ENCODE measurements at places on chromosomes 7 and 10.

DNA sequence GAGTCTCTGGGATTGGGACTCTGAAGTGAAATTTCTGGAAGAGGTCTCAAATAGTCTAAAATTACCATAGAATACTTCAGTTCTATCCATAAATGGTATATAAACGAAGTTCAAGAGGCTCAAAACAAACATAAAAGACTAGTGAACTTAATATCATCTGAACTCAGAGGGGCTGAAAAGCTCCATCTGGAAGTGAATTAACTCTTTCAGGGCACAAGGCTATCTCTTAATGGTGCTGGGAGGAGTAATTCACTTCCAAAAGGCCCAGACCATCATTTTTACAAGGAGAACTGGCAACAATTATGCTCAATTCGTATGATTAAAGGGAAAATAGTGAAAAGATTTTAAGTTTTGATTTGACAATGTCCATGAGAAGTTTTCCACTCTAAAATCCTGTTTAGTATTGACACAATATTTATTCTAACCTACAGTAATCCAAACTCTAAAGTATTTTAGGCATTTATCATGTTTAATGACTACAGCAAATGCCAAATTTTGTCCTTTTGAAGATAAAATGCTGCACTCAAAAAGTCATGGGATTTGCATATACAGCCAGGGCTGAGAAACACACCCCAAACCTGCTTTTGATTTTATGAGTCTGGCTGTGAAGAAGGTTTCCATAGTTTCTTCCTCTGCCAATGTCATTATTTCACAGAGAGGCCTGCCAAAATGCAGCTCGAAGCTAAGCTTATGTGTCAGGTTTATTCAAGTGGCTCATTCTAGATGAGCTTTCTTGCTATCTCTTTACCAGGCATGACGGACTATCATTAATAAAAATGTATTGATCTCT, 143.9 kb downstream of the HIBADH start:
- DNase-seq, result no peak

- no peak for DNase-seq
Measured at GRCh38 chr7:16515785-16516685, 10.6 kb upstream of the LRRC72 start.

DNA sequence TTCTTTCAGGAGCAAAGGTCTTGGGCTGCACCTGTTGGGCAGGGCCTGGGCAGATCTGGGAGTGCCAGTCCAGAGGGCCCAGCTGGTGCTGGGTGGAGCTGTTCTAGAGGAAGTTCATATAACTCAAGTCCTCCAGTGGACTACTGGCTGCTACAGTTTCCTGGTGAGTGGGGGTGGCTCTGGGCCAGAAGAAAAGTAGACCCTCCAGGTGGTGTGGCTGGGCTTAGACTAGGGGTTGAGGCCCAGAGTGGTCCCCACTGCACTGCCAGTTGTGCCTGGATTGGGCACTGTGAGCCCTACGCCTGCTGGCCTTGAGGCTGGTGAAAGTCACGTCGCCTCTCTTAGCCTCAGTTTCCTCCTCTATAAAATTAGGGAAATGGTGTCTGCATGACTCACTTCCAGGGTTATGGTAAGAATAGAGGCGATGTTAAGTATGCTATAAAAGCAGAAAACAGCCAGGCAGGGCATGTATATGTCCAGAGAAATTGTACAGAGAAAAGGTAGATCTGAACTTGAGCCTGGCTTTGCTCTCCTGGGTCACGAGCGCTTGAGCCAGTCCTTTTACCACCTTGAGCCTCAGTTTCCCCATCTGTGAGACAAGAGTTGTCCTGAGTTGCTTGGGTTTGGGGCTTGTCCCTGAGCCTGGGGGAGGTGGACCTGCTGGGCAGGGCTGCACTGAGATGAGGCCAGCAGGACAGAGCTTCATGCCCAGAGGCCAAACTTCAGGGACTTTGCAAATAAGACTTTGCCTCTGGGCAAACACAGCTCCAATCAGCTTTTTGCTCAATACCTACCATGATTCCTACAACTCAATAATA, 3.8 kb upstream of the CLDN3 start:
- no peak for DNase-seq

- peak; percentile 35 for DNase-seq
Measured at GRCh38 chr10:124500757-124501156, 39.1 kb downstream of the LHPP start.

DNA sequence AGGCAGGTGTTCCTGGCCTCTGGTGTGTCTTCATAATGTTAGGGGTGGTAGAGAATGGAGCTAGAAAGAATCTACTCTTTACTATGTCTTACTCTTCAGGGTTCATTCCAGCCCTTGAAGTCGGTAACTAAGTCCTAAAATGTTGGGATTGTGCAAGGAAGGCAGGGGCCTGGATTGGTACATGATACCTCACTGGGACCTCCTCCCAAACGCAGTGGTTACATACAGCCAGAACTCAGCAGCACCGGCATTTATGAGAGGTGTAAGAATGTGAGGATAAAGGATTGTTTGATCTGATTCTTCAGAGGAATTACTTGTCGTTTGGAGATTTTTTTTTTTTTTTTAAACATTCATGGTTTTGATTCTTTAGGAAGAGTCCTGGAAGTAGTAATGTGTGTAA, 6.9 kb downstream of the COMTD1 start:
- DNase-seq, result no peak

DNA sequence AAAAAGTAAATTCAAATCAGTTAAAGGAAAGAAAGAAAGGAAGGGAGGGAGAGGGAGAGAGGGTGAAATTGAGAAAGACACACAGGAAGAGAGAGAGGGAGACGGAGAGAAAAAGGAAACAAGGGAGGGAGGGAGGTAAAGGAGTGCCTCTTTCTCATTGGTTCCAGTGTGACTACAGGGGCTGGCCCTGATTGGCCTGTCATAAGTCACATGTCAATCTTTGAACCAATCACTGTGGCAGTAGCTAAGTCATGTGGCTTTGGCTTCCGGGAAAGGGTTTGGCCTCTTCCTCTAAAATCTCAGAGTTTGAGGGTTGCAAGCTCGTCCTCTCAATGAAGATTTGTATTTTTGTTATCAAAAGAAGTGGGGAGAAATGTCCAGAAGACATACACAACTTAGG, 150.2 kb downstream of the RAB11FIP2 start:
- no peak for DNase-seq

GRCh38 chr10:99579971-99580370, 40.3 kb downstream of the SLC25A28 start:
- DNase-seq, result no peak

DNA sequence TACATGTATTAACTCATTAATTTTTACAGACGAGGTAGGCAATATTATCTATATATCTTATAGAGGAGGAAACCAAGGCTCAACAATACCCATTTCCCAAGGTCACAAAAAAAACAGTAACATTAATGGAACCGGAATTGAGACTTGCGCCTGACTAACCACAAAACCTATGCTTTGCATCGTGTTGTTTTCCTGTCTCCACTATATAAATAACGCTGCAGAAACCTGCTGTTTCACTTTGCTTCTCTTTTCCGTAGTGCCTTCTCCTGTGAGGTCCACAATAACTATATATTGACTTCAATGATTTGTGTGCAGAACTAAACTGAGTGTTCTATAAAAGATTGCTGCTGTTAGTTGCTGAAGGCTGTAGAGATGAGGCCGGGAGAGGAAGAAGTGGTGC, 97.7 kb upstream of the RPA3 start:
- DNase-seq, result no peak

- DNase-seq, result no peak
Measured at GRCh38 chr7:149713061-149713730, 60.2 kb downstream of the ZNF467 start.

DNA sequence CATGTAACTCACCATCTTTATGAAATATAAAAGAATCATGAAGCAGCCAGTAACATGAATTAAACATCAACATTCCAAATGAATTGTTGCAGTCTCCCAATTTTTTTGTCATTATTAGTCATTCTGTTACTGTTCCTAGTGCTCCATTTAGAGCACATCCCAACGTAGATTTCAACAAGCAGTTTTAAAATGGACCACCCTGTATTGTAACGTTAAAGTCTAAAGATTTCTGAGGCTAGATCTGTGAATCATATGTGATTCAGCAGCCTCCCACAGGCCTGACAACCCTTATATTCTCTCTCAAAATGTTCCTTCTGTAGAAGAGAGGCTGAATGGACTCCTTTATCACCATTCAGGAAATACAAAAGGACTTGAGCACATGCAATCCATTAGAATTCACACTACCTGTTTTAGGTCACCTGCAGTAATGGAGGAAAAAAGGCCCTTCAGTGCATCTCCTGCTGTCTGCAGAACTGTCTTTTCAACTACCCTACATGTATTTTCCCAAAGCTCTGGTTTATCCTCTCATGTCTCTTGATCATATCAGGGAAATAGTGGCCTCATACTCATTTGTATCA, 81.4 kb downstream of the CACNA2D1 start:
- DNase-seq, result no peak

- peak; percentile 49 for DNase-seq
Measured at GRCh38 chr10:124088915-124089314, 4.5 kb downstream of the CHST15 start.

Data from suppressor macrophage (primary cell).